Activated T-helper 2 cell treated with anti-CD3 and anti-CD28 coated beads, Interferon-gamma antibody, Interleukin-2, Interleukin-4, amounts not matched to agents 10 μg/mL and 5 μg/mL and 100 μg/mL, durations not matched to agents 14 hours and 24 hours and 36 hours (primary cell): ENCODE measurements at places on chromosomes 12 and 14.

- no peak overlapping the region for H3K4me3 ChIP-seq
- no peaks in the 10 kb centered on the region for H3K36me3 ChIP-seq
- no peak for DNase-seq
- peaks cover 86% of the 10 kb centered on the region for H3K27me3 ChIP-seq
Observed at GRCh38 chr12:106585105-106585520, 2.3 kb downstream of the RFX4 start.

GRCh38 chr14:34548472-34548981 is 9.0 kb upstream of the EAPP start:
- H3K4me3 ChIP-seq, result no peak overlapping the region
- DNase-seq, result no peak
- H3K27me3 ChIP-seq, result no peaks in the 10 kb centered on the region
- H3K27ac ChIP-seq, result no peak overlapping the region
- H3K4me1 ChIP-seq, result peaks cover 11% of the 10 kb centered on the region

GRCh38 chr14:85437148-85437547 is 92.8 kb upstream of the FLRT2 start:
- no peaks in the 10 kb centered on the region for H3K27me3 ChIP-seq
- no peak overlapping the region for H3K27ac ChIP-seq
- H3K36me3 ChIP-seq, result no peaks in the 10 kb centered on the region
- no peak overlapping the region for H3K4me3 ChIP-seq

- DNase-seq, result no peak
- H3K27me3 ChIP-seq, result no peaks in the 10 kb centered on the region
- H3K4me3 ChIP-seq, result no peak overlapping the region
- H3K36me3 ChIP-seq, result no peaks in the 10 kb centered on the region
- H3K4me1 ChIP-seq, result no peaks in the 10 kb centered on the region
- no peak overlapping the region for H3K27ac ChIP-seq
Observed at GRCh38 chr12:75137896-75138295, 71.7 kb downstream of the KCNC2 start.
